ENCODE measurements at places on chromosomes 4 and X.

DNA sequence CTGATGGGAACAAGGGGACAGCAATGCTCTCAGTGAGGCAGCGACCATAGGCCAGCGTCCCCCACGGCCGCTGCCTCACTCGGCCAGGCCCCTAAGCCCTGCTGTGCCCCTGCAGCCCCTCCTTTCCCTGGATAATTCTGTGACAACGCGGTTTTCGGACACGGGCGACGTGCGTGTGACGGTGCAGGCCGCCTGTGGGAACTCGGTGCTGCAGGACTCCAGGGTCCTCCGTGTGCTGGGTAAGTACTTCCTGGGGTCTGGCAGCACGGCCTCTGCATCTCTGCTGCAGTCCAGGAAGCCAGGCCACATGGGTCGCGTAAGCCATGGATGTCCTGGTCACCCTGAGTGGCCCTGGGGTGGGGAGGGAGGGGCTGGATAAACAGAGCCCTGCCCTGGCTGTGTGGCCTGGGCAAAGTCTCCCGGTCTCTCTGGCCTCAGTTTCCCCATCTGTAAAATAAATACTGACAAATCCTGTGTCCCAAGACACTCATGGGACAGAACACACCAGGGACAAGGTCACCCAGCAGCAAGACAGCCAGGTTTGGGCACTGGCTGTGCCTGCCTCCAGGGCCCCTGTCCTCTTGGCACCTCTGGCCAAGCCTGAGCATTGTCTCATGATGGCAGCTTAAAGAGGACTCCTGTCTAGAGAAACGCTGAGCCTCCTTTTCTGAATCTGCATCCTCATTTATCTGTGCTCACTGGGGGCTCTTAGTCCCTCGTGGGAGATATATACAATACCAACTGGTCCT is 212.8 kb downstream of the AFAP1 start:
- DNase-seq: no peak

DNA sequence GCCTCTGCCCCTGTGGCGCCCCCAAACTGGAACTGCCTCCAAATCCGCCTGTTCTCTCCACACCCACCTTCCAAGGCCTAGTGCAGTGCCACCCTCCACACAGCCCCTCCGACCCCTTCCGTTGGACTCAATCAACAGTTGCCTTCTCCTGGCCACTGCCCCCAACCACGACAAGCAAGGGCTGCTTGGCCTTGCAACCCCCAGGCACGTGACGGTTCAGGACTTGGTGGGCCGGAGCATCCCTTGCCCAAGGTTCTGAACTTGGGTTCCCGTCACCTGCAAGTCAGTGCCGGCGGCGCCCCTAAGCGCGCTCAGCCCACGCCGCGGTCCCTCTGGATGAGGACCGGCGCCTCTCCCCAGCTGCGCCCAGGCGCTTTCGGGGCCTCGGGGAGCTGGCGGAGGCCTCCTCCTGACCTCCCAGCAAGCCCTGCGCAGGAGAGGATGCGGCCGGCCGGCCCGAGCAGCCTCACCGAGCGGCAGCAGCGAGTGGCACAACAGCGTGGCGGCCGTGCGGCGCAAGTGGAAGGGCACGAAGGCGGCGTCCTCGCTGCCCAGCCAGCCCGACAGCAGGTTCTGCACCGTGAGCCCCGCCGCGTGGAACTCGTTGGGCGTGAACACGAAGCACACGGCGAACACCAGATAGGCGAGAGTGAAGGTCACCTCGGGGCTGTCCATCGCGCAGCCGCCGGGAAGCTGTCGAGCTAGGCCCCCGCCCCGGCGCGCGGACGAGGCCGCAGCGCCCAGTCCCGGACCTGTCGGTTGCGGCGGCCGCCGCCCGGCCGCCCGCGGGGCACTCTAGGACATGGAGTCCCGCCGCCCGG is 750 bp downstream of the TMEM129 start:
- no peak for DNase-seq

DNA sequence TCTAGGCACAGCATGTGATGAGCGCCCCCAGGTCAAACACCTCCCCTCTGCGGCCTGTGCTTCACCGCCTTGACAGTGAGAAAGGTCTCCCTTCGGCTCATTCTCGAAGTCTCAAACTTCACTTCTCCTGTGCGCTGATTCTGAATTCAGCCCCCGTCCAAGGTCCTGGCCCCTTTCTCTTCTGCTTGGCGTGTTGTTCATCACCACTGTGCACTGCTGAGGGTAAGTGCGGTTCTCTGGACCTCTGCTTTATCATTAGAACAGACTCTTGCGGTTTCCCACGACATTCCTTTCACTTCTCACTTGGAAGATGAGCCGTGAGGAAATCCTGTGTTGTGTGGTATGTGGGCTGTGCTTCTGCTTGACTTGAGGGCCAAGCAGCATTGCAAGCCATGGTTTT is 11.9 kb downstream of the HTT-AS start:
- DNase-seq: no peak

DNA sequence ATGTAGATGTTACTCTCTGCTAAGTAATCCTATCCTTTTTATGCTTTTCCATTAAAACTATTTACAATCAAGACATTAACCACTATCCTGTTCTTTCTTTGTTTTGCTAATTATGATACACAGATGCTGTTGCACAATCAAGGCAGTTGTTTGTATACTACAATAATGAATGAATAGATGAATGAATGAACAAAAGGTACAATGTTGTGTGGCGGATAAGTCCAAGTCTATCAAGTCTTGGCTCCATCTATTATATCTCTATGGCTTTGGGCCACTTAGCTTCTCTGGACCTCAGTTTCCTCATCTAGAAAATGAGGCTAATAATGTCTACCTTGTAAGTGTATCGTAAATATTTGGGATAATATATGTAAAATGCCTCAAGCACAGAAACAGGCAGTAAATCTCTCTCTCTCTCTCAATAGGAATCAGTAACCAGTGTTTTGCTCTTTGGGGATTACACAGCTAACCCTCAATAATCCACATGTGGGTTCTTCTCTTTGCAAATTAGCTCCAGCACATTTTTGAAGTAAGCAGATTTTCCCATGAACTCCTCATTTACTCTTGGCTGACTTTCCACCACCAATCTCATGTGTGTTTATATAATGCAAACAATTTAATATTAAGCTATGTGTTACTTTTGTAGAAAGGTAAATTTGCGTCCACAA is 27.8 kb upstream of the TSPAN5 start:
- no peak for DNase-seq
